Left hindlimb (tissue), 1 donor: ENCODE measurements at places on chromosomes 7 and 10.

DNA sequence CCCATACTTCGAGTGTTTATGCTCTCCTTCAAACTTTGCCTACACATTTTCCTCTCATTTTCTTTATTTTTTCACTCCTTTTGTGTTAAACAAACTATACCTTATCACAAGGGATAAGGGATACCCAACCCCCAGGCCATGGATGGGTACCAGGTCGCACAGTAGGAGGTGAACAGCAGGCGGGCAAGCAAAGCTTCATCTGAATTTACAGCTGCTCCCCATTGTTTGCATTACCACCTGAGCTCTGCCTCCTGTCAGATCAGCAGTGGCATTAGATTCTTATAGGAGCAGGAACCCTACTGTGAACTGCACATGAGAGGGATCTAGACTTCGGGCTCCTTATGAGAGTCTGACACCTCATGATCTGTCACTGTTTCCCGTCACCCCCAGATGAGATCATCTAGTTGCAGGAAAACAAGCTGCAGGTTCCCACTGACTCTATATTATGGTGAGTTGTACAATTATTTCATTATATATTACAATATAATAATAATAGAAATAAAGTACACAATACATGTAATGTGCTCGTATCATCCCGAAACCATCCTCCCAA, 28.5 kb downstream of the ZC3HC1 start:
- DNase-seq = no peak

DNA sequence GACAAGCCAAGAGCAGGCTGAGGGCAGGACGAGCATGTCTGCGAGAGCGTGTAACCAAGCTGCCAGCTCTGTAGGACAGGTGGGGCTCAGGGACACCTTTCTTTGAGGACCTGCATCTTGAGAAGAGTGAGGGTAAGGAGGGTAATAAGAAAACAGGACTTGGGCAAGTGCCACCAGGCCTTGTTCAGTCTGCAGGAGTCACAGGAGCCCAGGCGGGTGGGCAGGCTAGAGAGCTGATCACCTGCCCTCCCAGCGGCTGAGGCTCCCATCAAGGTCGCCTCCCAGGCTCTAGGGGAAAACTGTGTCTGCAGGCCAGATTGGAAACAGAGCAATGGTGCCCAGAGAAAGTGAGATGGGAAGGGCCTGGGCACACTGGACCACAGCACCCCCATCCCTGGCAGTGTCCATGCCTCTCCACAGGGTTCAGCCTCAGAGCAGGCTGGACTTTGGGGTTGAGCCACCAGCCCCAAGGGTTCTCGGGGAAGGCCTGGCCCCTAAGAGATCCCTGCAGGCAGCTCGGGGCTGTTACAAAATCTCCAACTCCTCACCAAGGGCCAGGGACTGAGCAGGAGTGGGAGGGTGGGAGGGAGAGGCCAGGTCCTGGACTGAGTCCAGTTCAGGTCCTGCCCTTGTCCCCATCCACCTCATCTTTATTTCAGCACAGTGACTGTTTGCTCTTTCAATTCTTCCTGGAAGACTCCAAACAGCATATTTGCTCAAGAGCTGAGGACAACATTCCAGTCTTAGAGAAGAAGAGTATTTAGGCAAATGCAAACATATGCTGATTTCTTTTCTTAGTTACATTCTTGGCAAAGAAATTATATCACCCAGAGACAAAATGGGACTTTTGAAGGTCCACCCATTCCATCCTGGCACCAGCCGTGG, 161.9 kb downstream of the GRID1 start:
- DNase-seq = peak; percentile 21

DNA sequence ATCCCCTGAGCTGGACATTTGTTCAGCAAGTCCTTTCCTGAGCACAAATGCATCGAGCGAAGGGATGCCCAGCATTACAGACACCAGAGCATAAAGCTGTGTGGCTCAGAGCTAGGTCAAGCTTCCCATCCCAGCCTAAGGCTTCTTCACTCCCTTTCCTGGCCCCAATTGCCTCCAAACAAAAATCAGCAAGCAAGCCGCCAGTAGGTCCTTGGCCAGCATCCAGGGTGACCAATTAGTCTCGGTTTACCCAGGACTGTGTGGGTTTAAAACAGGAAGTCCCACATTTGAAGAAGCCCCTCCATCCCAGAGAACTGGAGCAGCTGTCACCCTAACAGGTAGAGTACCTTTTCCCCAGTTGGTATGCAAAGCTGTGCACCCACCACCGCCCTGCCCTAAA, 51.2 kb downstream of the PRKAG2 start:
- DNase-seq = no peak

DNA sequence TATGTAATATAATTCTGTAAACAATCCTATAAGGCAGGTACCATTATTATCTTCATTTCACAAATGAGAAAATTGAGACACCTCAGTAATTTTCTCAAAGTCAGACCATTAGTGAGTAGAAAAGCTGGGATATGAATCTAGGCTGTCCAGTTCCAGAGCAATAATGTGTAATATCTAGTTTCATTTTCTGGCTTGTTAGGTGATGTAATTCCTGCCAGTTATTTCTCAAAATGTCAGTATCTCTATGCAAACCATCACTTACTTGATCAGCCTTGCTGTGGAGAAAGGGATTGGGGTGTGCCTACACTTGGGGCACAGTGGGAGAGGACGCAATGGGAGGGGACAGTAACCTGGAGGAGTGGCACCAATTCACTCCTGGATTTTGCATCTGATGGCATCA, 157.5 kb downstream of the LYZL1 start:
- no peak for DNase-seq

- DNase-seq = no peak
Observed at GRCh38 chr10:73894245-73894971, 16.5 kb upstream of the PLAU start.

GRCh38 chr10:99484626-99485581, 47.8 kb upstream of the NKX2-3 start:
- DNase-seq = no peak

GRCh38 chr7:129090300-129090907, 35.5 kb upstream of the TNPO3 start:
- DNase-seq = no peak

DNA sequence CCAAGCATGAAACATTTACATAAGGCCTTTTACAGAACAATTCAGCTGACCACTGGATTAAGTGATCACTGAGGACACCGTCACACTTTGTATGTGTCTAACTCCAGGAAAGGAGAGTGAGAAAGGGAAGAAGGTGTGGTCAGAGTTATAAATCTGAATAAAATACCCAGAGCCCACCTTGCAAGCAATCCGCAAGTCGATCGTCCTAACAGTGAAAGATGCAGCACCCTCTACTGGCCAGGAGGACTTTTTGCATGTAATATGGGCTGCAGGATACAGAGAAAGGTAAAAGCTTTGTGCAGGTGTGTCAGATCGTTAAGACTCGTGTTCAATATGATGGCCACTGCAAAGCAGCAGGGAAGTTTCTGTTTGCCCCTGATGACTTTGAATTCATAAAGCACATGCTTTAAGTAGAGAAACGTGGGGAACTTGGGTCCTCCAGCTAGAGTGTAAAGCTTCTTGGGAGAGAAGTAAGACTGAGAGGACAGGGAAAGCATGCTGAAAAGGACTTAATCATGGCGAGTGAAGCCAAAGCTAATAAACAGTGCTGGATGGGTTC, 68.5 kb upstream of the BMPER start:
- no peak for DNase-seq

DNA sequence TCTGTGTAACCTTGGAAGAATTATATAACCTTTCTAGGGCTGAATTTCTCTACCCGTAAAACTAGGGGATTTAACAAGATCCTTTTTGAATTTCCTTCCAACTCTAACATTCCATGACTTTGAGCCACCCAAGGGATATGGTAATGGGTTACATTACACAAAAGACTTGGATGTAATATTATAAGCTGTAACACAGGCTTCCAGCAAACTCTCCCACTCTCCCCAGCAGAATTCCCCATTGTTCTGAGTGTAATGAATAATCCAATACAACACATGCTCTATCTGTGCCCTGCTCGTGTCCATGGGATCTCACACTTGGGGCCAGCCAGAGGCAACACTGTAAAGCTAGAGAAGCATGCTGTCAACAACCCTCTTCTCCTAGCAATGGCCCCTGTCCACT, 790.6 kb upstream of the AUTS2 start:
- no peak for DNase-seq

DNA sequence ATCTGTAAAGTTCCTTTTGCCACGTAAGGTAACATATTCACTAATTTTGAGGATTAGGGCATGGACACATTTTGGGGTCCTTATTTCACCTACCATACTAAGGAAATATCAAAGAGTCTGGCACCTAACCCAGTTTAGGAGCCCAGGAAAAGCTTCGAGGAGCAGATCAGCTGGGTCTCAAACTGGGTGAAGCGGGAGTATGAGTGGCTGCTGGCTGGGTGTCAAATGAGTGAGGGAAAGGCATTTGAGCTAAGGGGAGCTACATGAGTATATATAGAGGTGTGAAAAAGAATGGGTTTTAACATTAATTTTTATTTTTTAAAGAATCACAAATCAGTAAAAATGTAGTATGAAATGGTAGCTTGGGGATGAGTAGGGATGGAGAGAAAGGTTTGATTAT, 71.3 kb downstream of the MCU start:
- DNase-seq = no peak
